Vagina (tissue), 2 donors: ENCODE measurements at places on chromosomes 6 and 20.

DNA sequence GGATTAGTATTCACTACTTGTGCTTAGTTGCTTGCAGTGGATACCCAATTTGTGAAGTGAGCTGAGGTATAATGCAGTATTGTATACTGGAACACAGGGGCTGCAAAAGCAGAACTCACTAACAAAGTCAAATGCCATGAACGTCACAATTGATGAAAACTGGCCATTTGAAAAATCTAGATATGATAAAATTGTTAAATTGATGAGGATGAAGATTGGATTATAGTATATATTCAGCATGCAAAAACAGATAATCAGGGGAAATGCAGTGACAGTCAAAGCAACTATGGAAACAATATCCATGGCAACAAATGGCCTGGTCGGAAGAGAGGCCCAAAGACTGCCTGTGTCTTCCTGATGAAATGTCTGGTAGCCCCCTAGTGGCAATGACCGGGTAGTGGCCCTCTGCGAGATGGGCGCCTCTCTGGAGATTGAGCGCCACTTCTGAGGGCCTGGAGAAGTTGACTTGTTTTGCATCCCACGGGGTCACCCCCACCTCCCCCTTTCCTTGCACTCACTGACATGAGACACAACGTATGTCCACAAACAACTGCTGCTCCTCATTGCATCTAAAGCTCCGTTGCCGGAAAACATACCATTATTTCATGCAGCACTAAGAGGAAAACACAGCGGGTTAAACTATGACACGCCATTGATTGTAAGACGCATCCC, 43.6 kb downstream of the C6orf15 start:
- no peak for DNase-seq

DNA sequence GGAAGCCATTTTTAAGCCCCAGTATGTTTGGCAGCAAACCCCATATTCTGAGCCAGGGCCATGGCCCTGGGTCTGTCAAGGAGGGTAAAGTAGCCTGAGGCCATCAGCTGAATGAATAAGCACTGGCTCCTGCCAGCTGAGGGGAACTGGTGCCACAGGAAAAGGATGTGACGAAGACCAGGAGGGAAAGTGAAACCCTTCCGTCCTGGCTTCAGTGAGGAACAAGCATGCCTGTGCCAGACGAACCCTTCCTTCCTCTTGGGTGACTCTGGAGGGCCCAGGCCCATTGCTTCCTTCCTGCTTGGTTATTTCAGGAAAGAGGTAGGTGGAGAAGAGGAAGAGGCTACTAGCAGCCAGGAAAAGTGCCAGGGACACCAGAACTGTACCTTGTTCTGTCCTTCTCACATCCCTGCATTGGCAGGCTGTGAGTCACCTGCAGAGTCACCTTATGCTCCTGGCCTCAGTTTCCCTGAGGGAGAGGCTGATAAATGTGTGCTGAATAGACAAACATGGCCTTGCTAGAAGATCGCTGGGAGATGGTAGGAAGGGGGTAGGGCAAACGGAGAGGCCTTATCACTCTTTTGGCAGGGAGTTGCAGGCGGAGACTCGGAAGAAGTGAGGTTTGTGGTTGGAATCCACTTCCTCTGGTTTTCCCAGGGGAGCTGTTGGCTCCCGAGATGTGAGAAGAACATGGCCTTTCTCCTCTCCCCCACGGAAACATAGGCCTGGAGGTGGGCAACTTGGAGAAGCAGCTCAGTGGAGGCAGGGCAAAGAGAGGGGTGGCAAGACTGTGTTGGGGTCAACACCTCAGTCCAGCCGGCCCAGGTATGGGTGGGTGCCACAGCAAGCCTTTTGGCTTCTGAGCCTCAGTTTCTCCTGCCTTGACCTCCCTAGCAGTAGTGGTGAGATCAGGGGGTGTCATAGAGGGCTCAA, 37.4 kb downstream of the COX4I2 start:
- no peak for DNase-seq

DNA sequence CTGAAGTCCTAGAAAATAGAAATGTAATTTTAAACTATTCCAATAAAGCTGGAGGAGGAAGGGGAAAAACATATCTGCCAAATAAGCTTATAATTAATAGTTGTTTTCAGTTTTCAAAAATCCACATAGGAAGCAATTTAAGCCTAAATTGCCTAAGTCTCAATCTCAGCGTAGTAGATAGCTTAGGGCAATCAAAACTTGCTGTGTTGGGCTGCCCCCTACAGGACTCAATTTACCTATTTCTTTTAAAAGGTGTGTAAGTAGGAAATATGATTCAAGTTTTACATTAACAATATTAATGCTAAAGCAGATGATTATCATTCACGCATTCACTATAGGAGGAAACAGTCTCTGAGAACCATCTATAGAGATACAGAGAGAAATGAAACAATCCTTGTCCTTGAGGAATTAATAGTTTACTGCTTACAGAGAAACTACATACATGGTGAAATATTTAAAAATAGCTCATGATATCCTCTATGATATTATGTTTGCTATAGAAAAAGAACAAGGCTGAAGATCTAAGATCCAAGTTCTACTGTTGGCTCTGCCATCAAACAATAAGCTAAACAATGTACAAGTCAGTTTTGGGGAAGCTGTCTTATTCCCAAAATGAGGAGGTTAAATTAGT, 102.1 kb downstream of the ATG5 start:
- no peak for DNase-seq

DNA sequence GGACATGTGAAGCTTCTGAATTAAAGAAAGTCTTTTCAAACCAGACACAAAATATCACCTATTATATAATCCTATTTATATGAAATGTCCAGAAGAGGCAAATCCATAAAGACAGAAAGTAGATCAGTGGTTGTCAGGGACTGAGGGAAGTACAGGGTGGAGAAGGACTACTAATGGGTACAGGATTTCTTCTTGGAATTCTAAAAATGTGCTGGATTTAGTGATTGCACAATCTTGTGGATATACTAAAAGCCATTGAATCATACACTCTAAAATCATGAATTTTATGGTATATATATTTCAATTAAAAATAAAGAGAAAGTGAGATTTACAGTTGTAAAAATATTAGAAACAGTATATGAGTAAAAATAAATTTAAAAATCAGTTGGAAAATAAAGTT, 18.7 kb upstream of the MC3R start:
- no peak for DNase-seq

GRCh38 chr20:59571551-59572314, 32.6 kb upstream of the PHACTR3 start:
- no peak for DNase-seq

DNA sequence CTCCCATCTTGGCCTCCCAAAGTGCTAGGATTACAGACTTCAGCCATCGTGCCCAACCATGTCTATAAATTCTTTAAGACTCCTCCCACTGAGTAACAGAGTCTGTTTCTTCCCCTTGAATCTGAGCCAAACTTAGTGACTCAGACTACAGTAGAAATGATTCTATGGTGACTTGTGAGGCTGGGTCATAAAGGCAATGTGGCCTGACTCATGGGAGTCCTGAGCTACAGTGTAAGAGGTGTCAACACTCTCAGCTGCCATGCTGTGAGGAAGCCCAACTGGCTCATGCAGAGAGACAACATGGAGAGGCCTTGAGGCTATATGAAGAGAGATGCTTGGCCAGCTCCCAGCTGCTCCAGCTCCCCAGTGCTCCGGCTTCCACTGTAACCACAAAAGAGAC, 5.2 kb upstream of the NRSN2 start:
- no peak for DNase-seq

DNA sequence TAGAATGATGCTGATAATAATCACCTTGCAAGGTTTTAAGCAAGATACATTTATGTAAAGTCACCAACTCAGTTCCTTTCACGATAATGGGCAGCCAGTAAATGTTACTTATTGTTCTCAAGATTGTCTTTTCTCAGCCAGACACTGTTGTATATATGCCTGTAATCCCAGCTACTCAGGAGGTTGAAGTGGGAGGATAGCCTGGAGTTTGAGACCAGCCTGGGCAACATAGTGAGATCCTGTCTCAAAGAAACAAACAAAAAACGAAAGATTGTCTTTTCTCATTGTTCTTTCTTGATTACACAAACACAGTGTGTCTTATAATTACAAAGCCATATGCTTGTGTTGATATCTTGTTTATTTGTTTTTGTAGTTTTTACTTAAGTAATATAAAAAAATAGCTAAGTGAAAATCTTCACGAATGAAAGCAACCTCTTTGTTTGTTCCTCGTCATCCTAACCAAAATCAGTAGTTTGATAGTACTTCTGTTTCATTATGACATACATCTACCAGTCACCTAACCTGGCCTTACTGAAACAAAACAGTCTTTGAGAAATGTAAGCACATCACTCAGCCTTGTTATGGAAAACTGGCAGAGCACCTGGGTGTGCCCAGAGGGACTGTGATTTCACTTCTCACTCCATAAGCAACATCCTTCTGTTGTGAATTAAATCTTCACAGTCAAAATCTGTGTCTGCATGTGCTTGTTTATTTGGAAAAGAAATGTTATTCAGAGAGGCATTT, 436.2 kb upstream of the SOX4 start:
- DNase-seq, result no peak

- DNase-seq, result no peak
Observed at GRCh38 chr6:14059791-14060436, 57.7 kb upstream of the CD83 start.

DNA sequence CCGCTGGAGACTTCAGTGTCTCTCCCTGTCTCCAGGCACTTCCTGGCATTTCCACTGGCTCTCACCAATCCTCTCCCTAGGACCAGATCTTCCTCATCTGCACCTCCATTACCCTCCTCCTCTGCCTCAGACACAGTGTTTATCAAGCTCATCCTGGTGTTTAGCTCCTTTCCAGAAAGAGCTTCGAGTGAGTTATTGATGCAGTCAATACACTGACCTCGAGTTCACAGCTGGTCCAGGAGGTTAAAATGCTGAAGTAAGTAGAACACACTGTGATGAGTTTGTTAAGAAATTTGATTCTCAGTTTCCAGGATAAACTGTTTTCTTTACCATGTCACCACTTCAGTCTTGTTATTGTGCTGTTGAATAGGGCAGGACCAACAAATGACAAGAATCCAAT, 42.1 kb upstream of the ARMC2 start:
- no peak for DNase-seq

- DNase-seq, result no peak
Observed at GRCh38 chr6:83711958-83712357, 3.1 kb upstream of the SNAP91 start.

DNA sequence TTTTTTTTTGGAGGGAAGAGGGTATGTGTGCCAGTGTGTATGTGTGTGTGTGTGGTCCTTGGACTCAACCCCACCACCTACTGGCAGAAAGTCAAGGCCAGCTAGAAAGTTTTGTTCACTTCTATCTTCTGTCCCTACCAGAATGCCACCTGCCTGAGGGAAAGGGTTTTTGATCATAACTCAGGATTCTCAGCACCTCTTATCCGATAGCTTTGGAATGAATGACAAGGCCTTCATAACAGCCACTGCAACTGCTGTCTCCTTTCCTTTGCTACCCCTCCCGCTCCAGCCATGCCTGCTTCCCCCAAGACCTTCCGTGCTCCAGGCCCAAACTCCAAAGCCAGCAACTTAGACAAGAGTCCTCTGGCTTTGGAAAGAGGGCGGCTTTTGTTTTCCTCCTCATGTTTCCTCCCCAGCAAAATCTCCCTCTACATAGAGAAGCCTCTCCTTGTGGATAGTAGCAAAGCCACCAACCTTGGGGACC, 18.7 kb downstream of the BTN3A1 start:
- no peak for DNase-seq

- no peak for DNase-seq
Observed at GRCh38 chr6:124795643-124796463, 166.4 kb upstream of the RNF217 start.

DNA sequence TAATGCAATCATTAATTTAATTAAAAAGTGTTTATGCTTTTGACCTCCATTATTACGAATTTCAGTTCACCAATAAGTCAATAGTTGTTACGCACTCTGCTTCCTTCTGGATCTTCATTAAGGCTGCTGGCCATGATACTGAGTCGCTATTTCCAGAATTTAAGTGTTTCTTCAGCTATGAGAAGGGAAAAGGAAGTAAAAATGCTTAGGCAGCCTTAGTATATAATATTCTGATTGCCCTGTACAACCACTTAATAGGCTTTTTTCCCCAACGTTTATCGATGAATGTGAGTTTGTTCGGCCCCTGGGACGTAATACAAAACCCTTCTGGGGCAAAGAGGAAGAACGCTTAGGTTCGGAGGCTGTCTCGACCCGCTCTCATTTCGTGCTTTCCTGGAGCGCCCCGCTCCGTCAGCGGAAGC, 644 bp downstream of the OARD1 start:
- no peak for DNase-seq

GRCh38 chr6:39905640-39905975, 28.7 kb downstream of the MOCS1 start:
- DNase-seq, result no peak

DNA sequence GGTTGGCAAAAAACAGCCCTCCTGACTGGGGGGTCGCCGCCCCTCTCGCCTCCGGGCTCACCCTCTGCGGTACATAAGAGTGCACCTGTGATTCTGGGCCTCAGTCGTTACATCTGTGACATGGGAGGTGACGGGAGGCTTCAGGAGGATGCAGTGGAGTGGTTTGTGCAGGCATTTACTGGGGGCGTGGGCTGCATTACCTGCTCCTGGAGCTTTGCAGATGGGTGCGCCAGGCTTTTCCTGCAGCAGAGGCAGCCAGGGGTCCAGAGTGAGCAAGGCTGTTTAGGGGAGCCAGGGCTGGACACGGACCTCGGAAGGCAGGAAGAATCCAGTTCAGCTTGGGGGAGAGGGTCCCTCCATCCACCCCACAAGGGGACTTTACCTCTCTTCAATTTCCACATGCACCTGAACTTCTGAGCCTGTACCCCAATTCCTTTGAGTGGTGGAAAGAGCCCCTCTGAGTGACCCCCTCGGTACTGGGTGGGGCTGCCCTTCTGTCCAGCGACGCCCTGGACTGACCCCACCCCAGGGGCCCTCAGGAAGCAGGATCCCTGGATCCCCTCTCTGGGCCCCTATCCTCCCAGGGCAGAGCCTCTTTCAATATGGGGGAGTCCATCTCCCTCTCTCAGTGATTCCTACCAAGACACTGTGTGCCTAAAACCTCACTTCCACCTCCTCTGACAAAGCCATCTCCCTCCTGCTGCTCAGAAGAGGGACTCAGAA, 134.0 kb downstream of the TAF4 start:
- no peak for DNase-seq

DNA sequence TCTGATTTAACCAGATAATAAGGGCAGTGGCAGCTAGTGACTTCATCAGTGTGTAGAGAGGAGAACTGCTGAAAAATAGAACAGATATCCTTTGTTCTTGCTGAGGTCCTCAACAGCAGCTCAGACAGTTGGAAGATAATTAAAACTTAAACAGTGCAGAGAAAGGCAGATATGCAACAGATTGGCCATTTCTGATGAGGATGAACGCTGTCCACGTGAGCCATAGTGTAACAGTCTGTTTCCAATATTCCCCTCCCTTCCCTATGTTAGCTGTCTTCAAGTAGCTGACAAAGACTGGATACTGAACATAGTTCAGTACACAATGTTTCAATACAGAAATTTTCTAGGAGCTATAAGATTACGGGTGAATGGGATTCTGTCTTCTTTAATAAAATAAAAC, 291.4 kb downstream of the BTBD9 start:
- DNase-seq, result no peak
